ENCODE measurements at places on chromosomes 5 and 9.
A peak's percentile ranks its signal among the peaks of the same experiment; 100 is the strongest.

DNA sequence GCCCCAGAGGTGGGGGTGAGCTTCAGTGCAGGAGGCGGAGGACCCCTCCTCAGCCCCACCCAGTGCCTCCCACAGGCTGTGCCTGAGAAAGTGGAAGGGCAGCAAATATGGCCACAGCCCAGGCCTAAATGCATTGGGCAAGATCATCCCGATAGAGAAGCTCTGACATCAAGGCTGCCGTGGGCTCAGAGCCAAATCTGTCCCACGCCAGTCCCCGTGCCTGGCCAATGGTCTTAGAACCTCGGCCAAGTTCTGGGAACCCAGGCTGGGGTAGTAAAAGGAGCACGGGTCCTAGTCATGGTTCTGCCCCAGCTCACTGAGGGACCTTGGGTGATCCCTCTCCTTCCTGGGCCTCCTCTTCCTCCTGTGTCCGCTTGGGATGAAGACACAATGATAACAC is 27.7 kb upstream of the TNIP1 start:
- DNase-seq: no peak

DNA sequence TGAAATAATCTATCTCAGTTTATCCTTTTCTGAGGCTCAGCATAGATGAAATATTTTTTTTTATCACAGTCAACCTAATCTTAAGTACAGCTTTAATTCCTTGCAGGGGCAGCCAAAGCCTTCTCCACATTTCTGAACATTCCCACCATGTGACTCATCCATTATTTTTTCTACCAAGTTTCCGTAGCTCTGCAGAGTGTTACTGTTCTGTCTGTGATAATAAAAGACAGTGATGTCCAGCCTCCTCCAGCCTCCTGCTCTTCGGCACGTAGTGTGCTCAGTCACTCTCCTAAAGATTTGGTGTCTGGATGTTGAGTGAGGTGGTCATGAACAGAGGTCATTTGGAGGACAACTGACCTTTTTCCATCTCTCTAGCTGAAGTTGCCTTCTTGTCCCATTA is 338.1 kb upstream of the ADAMTS16 start:
- DNase-seq: no peak

GRCh38 chr5:145951071-145951470 is 14.7 kb downstream of the SH3RF2 start:
- no peak for DNase-seq

GRCh38 chr9:34701769-34702736 is 7.9 kb downstream of the CCL21 start:
- peak; percentile 73 for DNase-seq

DNA sequence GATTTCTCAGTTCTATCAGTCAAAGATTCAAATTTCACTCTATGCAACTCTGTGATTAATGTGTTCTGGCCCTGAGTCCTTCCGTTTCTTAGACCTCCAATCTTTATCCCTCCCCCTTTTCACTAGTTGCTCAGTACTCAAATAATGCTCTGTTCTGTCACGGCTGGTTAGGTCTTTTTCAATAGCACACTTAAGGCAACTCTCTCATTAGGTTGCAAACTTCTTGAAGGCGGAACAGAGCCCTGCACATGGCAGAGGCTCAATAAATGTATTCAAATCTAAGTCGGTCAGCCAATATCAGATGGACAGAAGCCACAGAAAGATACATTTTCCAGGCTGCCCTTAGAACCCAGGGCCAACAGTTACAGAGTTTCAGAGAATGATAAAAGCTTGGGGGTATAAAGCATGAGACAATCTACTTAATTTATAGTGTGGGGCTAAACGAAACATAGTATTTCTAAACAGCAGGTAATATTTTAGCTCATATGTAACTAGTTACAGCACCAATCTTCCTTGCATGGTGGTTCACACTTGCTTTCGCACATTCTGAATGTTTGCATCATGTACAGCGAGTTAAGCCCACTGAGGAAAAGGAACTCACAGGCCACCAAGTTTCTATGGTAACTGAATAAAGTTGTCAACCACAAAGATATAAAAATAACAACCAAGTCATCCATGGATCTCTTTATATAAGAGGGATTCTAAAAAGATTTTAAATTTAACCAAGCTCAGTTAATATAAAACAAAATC is 67.1 kb upstream of the GOLPH3 start:
- no peak for DNase-seq

DNA sequence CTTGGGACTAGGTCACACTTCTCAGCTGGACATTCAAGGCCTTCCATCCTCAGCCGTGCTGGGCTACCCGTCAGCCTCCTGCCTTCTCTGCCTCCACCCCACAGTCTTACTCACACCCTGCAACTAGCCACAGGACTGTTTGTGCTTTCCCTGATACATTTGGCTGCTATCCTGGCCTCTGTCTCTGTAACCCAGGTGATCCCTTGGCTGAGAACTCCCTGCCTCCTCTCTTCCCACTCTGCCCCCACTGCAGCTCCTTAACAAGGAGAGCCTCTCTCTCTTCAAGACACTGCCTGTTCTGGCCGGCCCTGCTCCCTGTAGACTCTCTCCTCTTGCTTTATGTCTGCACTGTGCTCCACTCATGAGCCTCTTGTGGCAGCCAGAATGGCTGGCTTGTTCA is 120.6 kb downstream of the MSX2 start:
- no peak for DNase-seq

DNA sequence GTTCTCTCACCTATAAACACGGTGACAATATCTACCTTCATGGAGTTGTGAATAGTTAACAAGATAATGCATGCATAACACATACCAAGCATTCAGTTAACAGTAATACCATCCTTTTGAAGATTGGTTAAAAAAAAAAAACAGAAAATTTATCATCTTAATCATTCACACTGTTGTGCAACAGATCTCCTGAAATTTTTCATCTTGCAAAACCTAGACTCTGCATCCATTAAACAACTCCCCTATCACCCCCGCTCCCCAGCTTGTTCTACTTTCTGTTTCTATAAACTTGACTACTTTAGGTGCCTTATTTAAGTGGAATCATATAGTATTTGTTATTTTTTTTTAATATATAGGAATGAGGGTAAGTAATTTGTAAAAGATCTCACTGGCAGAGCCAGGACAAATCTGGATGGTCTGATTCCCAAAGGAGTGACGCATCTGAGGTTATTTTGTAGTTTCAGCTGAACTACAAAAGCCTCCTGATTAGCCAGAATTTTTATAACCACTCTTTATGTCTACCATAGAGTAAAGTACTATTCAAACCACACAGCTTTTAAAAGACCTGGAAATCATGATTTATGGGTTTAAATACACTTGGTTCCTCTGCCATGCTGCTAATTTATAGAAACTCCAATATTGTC is 93.0 kb downstream of the FANCC start:
- no peak for DNase-seq

GRCh38 chr5:152932621-152933020 is 527.5 kb upstream of the NMUR2 start:
- no peak for DNase-seq

- no peak for DNase-seq
These were observed 143.1 kb upstream of the FBN2 start for GRCh38 chr5:128681096-128681495.

DNA sequence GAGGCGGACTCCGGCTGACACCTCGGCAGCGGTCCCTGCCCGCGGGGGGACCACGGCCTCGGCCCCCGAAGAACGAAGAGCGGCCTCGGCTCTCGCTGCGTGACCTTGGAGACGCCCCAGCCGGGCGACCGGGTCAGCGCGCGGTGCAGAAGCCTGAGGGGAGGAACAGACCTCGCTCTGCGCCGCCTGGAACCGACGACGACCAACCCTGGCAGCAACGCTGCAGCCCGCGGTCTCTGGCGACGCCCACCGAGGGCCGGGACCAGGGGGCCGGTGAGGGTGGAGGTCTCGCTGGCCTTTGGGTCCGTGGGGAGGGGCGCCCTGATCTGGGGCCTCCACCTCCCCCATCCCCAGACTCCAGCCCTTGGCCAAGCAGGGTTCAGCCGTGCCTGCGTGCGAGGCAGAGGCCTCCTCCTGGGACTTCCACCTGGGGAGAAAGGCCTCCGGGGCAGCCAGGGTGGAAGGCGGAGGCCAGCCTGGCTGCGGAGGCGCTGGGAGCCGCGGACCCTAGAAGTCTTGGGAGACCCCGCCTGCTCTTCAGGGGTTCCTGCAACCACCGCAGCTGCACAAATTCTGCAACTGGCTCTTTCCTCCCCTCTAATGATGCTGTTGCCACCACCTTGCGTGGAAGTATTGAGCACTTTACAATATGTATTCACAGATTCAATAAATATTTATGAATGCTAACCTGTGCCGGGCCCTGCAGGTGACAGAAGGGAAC is 44.3 kb upstream of the SLC12A7 start:
- DNase-seq: no peak

GRCh38 chr5:147713550-147714295 is 68.8 kb downstream of the JAKMIP2 start:
- no peak for DNase-seq

DNA sequence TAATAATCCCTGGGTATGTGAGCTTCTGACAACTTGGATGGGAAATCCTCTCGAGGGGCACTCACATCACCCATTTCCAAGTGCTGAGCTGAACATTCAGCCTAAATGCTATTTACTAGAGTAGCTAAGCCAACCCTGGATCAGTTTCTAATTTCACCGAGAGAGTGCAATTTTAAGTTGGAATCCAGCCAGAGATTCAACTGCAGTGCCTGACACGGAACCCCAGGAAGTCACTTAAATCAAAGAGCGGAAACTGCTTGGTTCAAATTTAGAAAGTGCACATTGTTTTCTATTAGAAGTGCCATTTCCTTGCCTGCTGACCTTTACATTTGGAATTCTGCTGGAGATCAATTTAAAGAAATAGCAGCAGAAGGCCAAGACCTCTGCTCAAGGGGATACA is 8.8 kb downstream of the SPRY4 start:
- DNase-seq: peak; percentile 44

DNA sequence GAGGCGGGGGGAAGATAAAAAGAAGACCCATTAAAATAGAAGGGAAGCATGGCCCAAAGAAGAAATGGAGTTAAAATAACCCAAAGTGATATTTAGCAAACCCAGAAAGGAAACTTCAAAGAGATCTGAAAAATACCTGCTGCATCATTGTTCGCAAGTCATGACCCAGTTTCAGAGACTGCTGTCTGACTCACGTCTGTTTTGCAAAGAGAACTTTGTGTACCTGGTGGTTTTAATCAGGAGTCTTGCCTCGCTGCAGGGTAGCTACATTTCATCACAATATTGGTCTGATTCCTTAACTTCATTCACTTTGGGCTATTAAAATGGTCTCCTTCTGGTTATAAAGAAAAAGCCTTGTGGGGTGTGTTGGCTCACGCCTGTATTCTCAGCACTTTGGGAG is 461.1 kb upstream of the DAP start:
- no peak for DNase-seq

- DNase-seq: no peak
These were observed 89.2 kb downstream of the ARL15 start for GRCh38 chr5:54221135-54221534.

- DNase-seq: no peak
These were observed 42.3 kb downstream of the JADE2 start for GRCh38 chr5:134567641-134568336.

GRCh38 chr9:86838519-86839497 is 108.5 kb downstream of the GAS1 start:
- DNase-seq: no peak

DNA sequence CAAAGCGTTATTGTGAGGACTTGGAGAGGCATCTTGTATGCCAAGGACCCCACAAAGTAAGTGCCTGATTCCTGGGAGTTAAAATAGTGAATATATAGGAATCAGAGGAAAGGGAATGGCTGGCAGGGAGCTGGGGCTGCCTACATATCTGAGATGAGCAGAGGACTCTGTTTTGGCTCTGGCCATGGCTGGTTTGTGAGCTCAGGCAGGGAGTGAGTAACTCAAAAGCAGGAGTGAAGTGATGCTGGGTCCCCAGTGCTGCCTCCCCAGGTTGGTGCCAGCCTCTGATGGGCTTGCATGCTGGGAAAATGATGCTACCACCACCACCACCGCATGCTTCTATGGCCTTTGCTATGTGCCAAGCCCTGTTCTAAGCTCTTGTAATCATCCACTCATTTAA is 246.0 kb upstream of the MVB12B start:
- DNase-seq: no peak

DNA sequence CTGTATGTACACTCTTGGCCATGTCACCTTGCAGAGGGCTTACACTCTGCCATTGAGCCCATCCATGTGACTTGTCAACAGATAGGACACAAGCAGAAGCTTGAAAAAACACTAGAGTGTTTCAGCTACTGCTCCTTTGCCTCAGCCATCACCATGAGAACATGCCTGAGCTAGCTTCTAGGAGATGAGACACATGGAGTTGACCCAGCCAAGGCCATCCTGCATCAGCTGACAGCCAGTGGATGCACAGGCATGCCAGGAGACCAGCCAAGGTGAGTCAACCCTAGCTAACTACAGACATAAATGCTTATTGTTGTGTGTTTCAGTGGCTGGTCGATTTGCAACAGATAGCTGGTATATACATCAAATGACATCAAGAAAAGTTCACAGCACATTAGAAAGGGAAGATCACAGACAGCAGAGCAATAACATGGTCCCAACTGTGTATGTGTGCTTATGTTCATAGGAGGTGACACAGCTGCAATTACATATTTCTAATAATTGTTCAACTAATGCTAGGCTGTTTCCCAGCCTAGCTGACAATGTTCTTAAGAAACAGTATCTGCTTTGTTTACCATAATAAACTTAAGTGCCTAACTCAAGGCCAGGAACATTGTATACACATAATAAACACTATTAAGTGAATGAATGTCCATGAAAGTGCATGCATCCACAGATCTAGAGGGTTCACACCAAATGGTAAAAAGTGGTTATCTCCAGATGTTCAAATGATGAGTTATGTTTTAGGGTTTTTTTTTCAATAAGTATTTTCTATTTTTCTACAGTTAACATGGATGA is 105.7 kb downstream of the SPOCK1 start:
- DNase-seq: no peak

DNA sequence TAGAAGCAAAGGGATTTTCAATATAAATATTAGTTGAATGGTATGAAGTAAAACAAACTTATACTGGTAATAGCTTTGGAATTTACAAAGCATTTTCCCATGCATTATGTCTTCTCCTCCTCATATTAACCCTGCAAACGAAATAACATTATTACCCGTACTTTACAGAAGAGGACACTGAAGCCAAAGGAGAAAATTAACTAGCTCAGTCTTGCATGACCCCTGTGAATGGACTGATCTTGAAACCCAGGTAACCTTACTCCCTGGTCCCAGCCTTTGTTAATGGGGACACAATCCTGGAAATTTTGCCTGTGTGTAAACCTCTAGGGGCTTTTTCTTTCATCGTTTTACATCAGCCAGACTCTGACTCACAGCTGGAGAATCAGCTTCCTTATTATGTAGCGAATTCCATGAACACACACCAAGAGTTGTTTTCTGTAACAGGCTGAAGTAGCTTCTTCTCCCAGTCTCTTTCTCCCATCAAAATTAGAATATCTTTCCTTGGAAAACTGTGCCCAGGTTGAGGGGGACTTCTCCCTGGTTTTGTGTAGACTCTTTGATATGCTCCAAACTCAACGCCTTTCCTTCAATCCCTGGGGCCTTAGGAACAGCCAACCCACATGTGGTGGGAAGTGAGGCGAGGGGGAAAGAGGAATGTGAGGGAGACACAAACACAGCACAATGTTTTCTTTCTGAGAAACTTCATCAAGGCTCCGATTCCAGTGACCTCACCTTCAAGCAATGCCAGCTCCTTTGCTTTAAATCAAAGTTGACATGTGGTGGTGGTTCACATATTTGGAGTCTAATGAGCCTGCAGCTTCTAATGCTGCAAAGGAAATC is 480.9 kb upstream of the PAPPA start:
- no peak for DNase-seq
